ENCODE measurements at places on chromosomes 16 and 17.

- peak; percentile 29 for DNase-seq
Measured at GRCh38 chr17:6666077-6666521, 14.5 kb downstream of the C17orf100 start.

DNA sequence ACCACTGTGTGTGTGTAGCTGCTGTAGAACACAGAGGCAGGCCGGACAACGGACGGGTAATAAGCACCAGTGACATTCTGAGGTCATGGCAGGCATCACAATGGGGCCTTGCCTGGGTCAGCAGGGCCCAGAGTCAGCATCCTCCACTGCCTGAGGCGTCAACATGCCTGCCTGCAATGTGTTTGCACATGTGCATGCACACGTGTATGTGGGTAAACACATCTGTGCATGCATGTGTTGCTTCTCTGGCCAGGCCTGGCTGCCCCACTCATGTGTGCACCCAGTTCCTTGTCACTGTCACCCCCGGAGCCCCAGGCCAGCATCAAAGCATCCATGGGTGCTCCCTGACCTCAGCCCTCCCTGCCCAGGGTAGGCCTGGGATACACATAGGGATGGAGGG is 43.3 kb downstream of the LGALS9 start:
- DNase-seq = no peak

GRCh38 chr17:27579304-27579703 is 51.7 kb upstream of the LGALS9 start:
- DNase-seq = no peak

DNA sequence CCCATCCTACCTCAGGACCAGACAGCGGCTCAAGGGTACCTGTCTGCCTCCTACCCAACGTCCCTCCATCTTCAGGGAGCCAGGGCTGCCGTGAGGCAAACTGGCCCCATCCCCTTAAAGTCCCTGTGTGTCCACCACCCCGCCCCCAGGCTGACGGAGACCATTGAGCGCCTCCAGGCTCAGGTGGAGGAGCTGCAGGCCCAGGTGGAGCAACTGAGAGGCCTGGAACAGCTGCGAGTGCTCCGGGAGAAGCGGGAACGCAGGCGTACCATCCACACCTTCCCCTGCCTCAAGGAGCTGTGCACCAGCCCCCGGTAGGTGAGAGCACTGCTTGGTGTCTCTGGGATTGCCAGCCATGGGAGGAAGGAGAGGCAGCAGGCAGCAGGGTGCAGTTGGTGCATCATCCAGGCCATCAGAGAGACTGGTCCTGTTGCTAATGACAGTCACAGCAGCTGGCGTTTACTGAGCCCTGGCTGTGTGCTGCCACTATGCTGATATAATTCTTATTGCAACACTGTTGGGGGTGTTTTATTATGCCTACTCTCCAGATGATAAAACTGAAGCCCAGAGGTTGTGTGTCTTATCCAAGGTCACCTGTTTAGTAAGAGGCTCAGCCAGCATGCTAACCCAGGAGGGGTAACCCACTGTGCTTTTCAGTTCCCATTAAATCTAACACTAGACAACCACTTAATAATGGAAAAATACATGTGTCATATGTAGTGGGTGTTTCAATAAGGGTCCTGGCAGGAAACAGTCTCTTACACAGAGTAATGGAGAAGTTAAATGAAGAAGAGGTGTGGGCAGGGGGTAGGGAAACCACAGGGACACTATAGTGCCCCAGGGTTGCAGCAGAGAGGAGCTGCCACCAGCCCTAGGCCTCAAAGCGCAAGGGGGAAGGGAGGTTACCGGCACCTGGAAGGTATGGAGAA is 10.3 kb upstream of the MRPL58 start:
- DNase-seq = no peak

DNA sequence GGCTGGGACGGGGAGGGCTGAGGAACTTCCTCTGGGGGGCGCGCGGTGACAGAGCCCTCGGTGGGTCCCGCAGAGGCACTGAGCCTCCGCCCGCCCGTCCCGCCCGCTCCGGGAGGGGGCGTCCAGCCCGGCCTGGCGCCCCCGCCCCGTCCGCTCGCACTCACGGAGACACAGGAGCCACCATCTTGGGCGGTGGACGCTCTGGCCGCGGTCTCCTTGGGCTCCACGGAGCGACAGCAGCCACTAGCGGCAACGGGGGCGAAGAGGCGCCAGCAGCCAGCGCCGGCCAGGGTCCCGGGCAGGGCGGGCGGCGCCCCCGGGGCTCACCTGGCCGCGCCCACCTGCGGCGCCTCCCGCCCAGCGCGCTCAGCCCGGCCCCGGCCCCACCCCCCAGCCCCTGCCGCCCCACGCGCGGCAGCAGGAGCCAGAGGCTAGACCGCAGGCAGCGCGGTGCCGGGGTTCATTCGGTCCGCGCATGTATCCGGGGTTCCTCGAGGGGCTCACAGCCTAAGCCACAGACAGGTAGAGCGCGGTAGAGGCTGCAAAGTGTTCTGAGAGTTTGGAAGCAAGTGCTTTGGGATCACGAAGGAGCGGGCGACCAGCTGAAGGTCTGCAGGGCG is at the start of gene C17orf113:
TSS of gene C17orf113 (minus strand) at position 209 of the 620 bp plus-strand sequence. CDS start 7,225 bp downstream, outside the sequence.
- DNase-seq = peak; percentile 71

DNA sequence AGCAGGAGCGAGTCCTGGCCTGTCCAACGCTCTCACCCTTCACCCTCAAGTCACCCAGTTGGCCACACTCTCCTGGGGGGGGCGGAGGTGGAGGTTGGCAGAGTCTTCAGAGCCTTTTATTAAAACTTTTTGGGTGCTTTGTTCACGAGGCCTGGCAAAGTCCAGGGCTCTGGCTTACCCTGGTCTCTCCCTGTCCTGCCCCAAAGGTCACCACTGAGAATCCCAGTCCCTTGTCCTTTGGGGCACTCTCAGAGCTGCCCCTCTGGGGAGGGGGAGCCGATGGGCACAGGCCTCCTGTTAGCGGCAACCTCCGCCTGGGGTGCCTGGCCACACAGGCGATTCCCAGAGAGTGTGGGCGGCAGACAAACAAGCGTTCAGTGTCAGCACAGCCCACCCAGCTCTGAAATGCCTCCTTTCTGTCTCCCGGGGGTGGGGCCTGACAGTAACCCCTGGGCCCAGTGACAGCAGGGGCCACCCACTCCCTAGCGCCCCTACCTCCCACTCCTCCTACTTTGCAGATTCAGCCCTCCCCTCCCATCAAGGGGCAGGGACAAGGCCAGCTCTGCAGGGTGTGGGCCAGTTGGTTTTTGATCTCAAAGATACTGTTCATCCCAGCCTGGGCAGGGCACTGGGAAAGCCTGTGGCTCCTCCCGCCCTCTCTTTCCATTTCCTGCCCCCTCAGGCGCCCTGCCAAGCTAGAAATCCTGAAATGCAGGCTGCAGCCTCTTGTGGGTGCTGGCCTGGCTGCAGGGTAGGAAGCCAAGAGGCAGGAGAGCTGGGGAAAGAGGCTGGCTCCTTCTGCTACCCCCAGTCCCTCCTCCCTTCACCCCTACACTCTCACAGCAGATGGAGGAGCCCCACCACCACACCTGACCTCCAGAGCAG is 36.6 kb upstream of the EMP2 start:
- no peak for DNase-seq

DNA sequence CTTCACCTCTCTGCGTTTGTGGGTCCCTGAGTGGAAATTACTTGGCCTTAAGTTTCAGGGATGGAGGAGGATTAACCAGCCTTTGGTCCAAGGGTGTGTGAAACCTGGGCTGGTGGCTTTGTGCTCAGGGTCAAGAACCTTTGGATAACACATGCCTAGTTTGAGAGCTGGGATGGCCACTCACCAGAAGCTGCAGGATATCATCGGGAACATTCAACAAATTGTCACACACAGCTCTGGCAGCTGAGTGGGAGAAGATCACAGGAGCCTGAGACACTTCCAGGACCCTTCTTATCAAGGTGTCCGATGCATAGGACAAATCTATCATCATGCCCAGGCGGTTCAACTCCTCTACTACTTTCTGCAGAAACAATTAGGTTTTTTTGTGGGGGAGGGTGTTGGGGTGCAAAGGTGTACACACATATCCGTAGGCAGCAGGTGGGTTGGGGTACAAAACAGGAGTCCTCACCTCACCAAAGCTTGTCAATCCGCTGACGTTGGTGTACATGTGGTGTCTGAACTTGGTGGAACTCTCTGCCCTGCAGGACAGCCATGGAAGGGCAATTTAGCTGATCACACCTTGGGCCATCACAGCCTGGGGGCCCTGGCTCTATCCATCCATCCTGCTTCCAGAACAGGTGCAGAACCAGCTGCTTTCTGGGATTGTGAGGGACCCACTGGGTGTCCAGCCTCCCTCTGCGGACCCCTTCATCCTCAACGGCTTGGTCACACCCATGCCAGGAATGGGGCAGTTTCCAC is 2.7 kb downstream of the DPEP3 start:
- no peak for DNase-seq

DNA sequence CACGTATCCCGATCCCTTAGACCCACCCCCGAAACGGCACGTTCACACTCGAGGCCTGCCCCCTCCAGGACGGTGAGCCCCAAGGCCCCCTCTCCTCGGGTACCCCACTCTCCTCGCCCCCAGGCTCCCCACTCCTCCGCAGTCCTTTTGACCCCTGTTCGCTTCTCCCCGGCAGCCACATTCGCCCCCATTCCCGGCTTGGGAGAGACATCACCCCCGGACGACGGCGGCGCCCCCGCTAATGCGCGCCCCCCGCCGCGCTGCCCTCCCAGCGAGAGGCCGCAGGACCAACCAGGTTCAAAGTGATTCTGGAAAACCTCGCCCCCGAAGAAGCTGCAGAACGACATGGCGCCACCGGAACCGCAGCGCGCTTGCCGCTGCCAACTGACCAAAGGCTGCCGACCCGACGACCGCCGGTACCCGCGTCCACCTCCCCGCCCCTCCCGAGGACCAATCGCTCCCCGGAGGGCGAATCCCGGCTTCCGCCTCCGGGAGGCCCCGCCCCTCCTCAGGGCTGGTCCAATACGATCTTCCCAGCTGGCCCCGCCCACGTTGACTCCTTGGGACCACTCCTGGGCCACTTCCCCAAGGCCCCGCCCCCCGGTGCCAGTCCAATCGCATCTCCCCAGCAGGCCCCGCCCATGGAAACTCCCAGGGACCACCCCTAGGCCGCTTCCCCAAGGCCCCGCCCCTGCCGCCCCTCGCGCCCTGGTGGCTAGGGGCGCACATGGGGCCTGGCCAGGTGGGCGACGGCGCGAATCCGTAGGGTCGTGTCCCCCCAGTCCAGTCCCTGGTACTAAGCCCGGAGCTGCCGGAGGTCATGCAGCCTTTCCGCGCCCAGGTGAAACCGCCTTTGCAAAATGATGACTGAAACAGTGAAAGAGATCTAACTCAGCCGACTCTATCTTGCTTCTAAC is at the start of gene MSRB1:
TSS of gene MSRB1 (minus strand) at position 390 of the 917 bp plus-strand sequence. CDS start at position 347, 43 bp downstream.
- DNase-seq = peak; percentile 100

GRCh38 chr17:74957935-74958740 is 14.4 kb downstream of the HID1 start:
- DNase-seq = peak; percentile 71

GRCh38 chr16:576823-577201 is 7.0 kb downstream of the PIGQ start:
- DNase-seq = no peak

- DNase-seq = no peak
Measured at GRCh38 chr17:1558401-1558800, 4.2 kb downstream of the PITPNA start.

- no peak for DNase-seq
Measured at GRCh38 chr16:22633799-22634198, 123.1 kb downstream of the NPIPB5 start.

DNA sequence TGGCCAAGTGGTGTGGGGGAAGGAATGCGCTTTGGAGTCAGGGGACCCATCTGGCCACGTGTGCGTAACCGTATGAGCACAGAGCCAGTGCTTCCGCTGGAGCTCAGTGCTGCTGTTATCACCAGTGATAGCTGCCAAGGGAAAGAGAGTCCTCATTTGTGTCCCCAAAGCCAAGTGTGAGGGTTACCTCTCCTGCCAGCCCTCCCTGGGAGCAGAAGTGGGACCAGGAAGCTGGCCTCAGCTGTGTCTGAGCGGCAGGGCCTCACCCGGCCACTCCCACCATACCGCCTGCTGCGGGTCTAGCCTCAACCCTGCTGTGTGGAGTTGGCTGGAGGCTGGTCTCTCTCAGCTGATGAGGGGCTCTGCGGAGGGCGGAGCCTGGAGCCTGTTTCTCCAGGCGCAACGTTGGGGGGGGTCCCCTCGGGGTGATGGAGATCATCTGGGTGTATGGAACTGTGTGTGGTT is 44.5 kb downstream of the MEAK7 start:
- peak; percentile 42 for DNase-seq

GRCh38 chr17:82277851-82278250 is 4.4 kb upstream of the CSNK1D start:
- no peak for DNase-seq

DNA sequence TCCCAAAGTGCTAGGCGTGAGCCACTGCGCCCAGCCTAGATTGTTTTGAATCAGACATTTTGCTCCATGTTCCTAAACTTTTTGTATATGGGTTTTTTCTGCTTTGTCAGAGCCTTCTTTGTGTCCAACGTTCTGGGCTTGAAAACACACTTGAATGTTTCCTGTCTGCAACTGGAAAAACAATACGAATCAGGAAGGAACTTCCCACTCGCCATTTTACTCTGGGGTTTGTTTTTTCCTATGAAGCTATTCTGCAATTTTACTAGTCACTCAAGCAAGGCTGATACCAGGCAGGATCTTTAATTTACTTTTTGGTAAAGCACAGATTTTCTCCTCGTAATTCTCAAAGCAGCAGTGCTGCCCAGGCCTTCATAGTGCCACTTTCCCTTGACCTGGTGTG is 31.6 kb downstream of the ARHGAP17 start:
- DNase-seq = no peak

- no peak for DNase-seq
Measured at GRCh38 chr16:55503726-55504550, 4.9 kb upstream of the LPCAT2 start.

DNA sequence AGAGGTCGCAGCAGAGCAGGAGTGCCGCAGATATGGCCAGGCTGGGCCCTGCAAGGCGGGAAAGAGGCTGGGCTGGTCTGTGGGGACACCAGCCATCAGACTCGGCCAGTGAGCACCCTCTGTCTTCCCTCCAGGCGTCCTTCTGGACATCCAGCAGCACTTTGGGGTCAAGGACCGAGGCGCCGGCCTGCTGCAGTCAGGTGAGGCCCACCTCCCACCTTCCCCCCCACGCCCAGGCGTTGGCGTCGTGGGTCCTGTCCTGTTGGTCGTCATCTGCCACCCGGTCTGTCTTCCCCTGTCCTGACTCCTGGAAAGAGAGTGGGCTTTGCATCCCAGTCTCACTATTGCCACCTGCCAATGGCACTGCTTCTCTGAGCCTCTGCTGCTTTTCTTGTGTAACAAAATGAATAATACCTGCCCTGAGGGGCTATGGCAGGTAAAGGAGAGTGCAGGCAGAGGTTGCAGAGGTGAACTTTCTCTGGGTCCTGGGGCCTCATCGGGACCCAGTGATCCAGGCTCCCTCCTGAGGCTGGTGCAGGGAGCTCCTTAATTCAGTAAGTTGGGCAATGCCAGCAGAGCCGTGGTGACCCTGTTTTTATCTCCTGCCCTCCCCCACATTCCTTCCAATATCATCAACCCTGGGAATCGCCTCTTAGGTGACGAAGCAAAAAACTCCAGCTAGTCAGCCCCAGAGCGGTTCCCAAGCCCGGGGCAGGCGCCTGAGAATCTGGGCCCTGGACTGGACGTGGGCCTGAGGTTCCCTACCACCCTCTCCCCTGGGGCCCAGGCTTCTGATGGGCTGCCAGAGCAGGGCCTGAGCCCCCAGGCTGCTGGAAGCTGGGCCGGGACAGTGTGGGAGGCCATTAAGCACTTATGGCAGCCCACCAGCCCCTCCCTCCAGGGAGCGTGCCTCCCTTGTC is 14.7 kb downstream of the SPNS2 start:
- no peak for DNase-seq

- DNase-seq = no peak
Measured at GRCh38 chr17:15742921-15743320, 10.8 kb downstream of the TBC1D26 start.

Measured in NCI-H1417 (cell line).